ENCODE measurements at places on chromosomes 7 and 10. TPM values are rescaled to one million over a fixed set of nuclear protein-coding genes. Genes with fewer than 3 reads are reported as not detected.

Gene PILRA
- 0.31 TPM for total RNA-seq

Gene CASTOR2
- total RNA-seq = 3.9 TPM

DNA sequence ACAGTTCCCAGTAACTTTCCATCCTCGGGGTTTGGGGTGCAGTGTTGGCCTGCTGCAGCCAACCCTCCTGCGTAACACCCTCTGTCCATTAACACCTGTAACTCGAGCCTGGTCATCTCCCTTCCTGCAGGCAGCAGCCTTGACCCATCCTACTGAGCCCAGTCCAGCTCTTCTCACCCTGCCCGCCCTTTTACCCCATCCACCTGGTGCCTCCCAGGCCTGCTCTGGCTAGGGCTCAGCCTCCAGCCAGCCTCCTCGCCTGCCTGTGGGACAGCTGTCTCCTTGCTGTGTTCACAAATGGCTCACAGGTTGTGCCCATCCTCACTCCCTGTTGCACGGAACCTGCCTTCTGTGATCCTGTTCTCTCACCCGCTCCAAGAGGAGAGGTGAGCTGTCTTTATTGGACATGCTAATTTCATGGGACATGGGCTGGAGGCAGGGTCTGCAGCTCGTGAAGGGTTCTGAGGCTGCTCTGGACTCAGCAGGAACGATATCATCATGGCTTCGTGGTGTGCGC is 277.2 kb upstream of the TCERG1L start:
- H3K4me3 ChIP-seq = no peak overlapping the region
- H3K27me3 ChIP-seq = peaks cover 4% of the 10 kb centered on the region
- no peak overlapping the region for H3K27ac ChIP-seq
- H3K36me3 ChIP-seq = no peaks in the 10 kb centered on the region
- no peak for DNase-seq

DNA sequence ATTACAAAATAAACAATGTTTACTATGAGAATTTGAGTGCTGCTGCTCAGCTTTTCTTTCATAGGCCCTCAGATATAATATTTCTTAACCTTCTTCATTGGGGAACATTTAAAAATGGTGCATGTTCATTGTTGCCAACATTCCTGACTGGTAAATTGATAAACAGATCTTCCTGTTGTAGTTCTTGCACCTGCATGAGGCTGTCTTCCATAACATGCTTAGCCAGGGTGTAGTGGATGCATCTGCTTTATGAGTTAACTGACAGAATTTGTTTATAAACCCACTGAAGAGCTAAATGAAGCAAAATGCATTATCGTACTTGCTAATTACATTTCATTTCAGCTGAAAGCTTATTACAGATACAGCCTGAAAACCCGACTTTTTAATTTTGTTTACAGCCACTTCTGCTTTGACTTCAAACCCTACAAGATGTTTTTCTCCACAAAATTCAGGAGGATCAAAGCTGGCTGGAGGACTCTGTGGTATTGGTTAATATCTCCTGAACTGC is 177.2 kb downstream of the SEM1 start:
- no peak overlapping the region for H3K27ac ChIP-seq
- no peak for DNase-seq
- H3K36me3 ChIP-seq = no peaks in the 10 kb centered on the region
- no peak overlapping the region for H3K4me3 ChIP-seq
- peaks cover 14% of the 10 kb centered on the region for H3K27me3 ChIP-seq
- H3K4me1 ChIP-seq = no peaks in the 10 kb centered on the region

GRCh38 chr10:13528875-13529713 is at the start of gene BEND7:
Gene BEND7 (minus strand): TSS chr10:13529014. CDS start chr10:13528533, 481 bp downstream.
- DNase-seq = no peak

GRCh38 chr7:137669706-137670105 is 177.1 kb downstream of the DGKI start:
- DNase-seq = no peak
- H3K4me1 ChIP-seq = no peaks in the 10 kb centered on the region
